Activated T-cell treated with anti-CD3 and anti-CD28 coated beads, Interleukin-2, amount 50 U/mL, for 4 hours (primary cell): ENCODE measurements at places on chromosomes 4 and X. TPM values are rescaled to one million over a fixed set of nuclear protein-coding genes. Genes with fewer than 3 reads are reported as not detected.

Gene KLKB1
- total RNA-seq: not detected

Gene EDA
- 0.42 TPM for total RNA-seq

Gene TXK
- 4.8 TPM for total RNA-seq

Gene GLUD2
- total RNA-seq: 2.0 TPM

Gene HERC3
- 13.3 TPM for total RNA-seq

Gene RNF212
- total RNA-seq: 2.9 TPM

Gene DDX53
- not detected for total RNA-seq

Gene PCDH19
- total RNA-seq: not detected

Gene ATP2B3
- not detected for total RNA-seq

Gene APBB2
- total RNA-seq: 1.2 TPM

Gene HSFX2
- total RNA-seq: not detected

Gene HSD17B13
- not detected for total RNA-seq

Gene SPANXD
- total RNA-seq: not detected

GRCh38 chr4:86130160-86130933 is 229.5 kb downstream of the MAPK10 start:
- DNase-seq: no peak

GRCh38 chrX:72479324-72480274 is 93.0 kb downstream of the HDAC8 start:
- no peak for DNase-seq

DNA sequence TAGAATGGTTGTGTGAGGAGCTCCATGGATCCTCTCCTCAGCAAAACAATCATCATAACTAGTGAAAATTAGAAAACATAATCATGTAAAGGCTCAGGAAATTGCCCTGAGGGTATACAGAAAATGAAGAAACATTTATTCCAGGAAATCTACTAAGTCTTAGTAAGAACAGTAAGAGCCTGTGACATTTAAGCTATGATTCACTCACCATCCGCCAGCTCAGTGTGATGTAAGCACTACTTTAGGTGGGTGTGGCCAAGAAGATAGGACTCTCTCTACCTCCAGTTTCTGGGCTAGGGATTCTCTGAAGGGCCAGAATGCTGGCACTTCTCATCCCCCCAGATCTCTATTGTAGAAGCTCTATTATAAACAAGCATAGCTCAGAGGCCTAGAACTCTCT is 147.5 kb downstream of the DLG3 start:
- DNase-seq: no peak

- no peak for DNase-seq
These were observed 37.1 kb upstream of the GPM6B start for GRCh38 chrX:13854003-13854402.

- no peak for DNase-seq
These were observed 48.5 kb upstream of the CYSLTR1 start for GRCh38 chrX:78375894-78376293.

DNA sequence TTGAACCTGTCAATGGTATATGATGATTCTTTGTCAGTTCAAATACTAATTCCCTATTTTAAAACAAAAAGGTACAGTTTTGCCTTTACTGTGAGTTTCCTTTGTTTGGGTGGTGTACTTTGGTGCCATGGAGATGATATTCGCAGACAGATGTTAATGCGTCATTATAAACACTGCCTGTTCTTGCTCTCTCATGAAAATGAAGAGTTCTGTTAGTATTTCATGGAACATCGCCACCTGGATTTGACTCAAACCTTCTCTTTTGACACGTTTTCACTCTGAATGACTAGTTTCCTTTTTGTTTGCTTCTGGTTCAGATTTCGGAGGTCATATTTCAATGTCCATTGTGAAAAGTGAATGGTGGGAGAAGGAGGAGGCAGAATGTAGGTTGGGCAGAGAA is 6.9 kb upstream of the CTSO start:
- DNase-seq: no peak

GRCh38 chr4:175657571-175657970 is 154.5 kb downstream of the GPM6A start:
- no peak for DNase-seq

DNA sequence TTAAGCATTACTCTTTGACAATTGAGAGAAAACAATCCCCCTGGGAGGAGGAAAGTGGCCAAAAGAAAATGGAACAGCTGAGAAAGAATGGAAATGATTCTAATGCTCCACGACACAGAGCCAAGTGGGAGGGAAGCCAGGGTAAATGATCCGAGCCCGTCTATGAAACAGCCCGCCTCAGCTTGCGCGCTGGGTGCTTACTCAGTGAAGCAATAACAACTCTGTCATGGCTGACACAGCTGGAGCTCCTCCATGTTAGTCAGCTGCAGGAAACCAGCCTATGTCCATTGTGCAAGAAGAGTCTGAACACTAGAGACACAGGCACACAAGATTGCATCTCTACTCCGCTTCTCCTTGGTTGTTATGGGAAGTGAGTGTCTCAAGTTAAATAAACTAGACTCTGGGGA is 19.3 kb downstream of the NOA1 start:
- DNase-seq: no peak

DNA sequence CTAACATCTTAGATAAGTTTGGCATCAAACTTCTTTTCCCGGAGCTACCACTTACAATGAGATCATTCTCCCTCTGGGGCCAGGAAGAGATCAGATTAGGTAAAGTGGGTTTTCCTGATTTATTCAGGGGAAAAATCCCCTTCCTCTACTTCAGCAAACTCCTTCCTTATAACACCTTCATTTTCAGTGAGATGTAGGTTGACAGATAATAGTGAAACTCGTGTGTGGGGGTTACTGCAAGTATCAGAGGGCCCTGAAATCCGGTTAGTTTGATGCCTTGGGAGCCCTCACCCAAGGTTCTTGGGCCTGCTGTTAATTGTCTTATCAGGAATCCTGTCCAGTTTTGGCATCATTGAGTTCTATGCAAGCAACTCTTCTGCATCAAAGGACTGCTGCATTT is 10.8 kb downstream of the FTHL17 start:
- DNase-seq: no peak

DNA sequence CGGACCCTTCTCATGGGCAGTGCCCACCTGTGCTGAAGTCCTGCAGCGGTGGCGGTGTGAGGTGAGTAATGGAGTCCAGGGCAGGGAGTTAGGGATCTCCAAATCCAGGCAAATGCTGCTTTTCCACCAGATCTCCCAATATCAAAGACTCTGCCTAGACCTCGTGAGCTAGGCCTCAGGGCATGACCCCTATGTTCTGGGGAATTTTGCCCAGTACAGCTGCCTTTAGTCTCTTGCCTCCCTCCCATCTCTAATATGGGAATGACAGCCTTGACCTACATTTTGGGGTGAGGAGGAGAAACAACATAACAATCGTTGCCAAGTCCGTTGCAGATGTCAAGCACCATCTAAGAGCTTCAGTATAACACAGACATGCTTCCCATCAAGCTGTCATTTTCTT is 7.3 kb downstream of the PAK3 start:
- no peak for DNase-seq

GRCh38 chr4:141587897-141588296 is 48.5 kb upstream of the IL15 start:
- no peak for DNase-seq

DNA sequence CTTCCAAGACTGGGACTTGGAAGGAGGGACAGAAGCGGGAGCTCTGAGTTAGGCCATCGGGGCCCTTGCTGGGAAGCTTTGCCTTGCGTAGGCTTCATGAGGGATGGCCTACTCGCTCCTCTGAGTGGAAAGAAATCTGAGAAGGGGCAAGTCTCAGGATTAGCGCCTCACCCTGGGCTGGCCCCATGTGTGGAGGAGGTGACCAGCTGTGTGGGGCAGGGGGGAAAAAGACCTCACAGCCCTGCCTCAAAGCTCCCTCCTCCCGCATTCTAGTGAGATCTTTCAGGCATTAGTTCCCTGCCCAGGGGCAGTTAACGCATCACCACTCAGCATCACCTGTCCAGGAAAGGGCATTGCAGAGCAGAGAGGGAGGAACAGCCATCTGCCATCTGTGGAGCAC is 156.1 kb downstream of the ENPP6 start:
- DNase-seq: no peak

DNA sequence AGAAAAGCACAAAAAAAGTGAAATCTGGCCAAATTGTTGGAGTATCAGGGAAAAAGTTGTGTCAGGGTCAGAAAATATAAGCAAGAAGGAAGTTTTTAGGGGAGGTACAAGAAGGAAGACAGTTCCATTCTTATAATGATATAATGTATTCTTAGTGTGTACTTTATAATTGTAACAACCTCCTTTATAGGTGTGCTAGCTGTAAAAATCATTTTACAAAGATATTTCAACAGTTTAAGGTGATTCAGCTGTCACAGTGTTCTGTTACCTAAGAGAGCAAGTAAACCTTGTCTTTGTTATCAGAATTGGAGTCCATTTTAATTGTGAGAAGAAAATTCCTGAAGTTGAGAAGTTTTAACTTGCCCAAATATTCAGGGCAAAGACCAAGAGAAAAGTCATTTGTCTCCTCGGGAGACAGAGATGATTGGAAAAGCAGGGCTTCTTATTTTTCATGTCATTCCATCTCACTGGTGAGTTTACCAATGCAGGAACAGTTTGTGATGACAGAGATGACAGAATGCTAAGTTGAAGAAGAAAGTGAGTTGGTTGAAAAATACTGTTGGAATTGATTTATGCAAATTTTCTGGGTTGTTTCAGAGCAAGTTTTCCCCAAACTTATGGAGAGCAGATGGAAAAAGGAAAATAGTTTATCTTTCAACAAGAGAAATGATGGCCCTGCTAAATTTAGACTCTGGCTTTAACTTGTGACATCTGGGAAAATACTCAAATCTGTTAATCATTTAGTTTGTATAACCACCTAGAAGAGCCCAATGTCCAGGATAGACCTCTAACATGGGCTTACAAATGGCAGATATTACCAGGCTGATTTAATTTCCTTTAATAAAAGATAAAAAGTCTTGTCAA is 14.8 kb downstream of the INTS6L start:
- DNase-seq: no peak

DNA sequence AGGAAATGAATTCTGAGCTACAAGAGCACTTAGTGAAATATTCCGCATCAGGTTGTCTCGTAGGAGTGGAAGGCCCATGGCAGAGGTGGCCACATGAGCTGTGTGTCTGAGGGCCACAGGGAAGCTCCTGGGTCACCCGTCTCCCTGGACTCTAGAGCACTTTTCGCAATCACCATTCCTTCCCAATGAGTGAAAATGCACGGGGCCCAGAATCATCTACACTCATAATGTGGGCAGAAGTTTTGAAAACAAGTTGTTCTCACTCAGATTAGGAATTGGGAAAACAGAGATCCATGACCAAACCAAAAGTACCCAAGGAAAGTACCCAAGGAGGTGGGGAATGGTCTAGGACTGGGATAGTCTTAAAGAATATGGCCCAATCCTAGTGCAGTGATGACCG is 94.4 kb downstream of the SCD5 start:
- DNase-seq: no peak

- DNase-seq: no peak
These were observed 11.9 kb downstream of the HTT-AS start for GRCh38 chr4:3062471-3062870.

GRCh38 chr4:56084851-56085250 is 136.1 kb downstream of the CEP135 start:
- DNase-seq: no peak

DNA sequence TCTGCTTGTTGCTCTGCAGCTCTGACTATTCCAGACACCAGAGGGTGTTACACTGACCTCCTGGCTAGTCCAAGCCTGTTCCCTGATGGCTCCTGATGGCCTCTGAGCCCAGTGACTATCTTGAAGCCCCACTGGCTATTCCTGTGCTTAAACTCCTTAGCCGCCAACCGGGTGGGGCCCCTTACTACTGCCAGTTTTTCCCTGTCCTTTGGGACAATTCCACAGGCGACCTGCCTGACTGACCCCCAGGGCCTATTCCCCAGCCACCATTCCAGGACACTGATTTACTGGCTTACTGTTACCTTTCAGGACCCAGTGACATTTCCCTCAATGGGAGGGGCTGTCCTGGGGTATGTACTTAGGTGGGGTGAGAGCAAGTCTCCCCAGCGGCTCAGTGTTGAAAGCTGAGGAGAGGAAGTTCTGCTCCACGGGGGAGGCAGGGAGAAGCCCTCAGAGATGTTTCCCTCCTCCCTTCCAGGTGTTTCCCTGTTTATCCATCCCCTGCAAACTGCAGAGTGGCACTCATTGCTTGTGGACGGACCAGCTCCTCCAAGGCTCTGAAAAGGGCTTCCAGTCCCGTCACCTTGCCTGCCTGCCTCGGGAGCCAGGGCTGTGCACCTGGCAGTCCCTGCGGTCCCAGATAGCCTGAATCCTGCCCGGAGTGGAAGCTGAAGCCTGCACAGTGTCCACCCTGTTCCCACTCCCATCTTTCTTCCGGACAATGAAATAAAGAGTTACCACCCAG is 4.0 kb downstream of the TIMP1 start:
- DNase-seq: no peak

DNA sequence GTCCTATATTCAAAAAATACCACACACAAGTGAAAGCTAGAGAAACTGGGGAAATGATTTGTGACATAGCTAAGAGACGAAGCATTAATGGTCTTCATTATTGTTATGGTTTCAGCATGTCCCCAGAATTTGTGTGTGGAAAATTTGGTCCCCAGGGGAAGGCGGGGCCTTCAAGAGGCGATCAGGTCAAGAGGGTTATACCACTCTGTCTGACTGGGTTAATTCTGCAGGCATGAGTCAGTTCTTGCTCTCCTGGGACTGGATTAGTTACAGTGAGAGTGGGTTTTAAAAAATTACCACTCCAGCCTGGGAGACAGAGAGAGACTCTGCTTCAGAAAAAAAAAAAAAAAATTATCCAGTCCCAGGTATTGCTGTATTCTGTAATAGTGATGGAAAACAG is 2.1 kb upstream of the MTNR1A start:
- DNase-seq: no peak

GRCh38 chr4:53974561-53974960 is 89.8 kb downstream of the CHIC2 start:
- DNase-seq: no peak

DNA sequence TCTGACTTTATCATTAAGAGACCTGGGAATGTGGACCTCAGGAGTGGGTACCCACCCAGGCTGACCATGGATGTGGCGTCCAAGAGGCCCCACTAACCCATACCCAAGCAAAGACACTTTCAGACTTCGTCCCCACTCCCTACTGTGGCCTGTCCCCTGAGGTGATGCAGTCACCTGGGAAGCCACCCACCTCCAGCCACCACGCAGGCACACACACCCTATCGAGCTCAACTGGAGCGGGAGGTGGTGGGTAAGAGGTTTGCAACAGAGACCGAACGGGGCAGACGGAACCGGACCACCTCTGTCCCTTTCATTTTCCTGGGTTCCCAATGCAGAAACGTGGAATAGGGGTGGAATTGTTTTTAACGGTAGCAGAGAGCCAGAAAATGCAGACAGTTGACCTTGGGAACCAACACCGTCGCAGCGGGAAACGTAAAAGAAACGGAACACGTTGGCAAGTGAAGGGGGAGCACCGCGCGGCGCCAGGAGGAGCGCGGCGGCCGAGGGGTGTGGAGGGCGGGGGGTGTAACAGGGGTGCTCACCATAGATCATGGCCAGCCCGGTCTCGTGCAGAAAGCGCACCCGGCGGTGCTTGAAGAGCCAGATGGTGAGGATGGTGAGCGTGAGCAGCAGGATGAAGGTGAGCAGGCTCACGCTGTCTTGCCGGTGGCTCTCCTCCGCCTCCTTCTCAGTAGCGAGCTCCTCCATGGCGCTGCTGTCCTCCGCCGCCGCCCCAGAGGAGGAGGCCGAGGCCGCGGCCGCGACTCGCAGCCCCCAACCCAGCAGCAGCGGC is 559 bp downstream of the SLC9A7 start:
- DNase-seq: peak; percentile 8
